IMR-90 (cell line): ENCODE measurements at places on chromosomes 7 and 10. TPM values are rescaled to one million over a fixed set of nuclear protein-coding genes. Genes with fewer than 3 reads are reported as not detected.

GRCh38 chr10:102678842-102679289, 34.6 kb downstream of the TRIM8 start:
- peak; percentile 52 for DNase-seq
- H3K27me3 ChIP-seq: no peaks in the 10 kb centered on the region
- no peak overlapping the region for H3K4me3 ChIP-seq
- peaks cover 9% of the 10 kb centered on the region; the same call in 1 of the 2 replicates for H3K36me3 ChIP-seq

Gene SGPL1
- 26.7 and 27.5 TPM in 2 replicates for total RNA-seq

GRCh38 chr10:43816351-43817321, 168.0 kb upstream of the ZNF32 start:
- H3K4me1 ChIP-seq: peaks cover 7% of the 10 kb centered on the region
- no peaks in the 10 kb centered on the region for H3K27me3 ChIP-seq
- H3K27ac ChIP-seq: peak overlapping the region; percentile 32
- peak; percentile 72 for DNase-seq

- H3K27me3 ChIP-seq: no peaks in the 10 kb centered on the region
- DNase-seq: no peak
- H3K4me1 ChIP-seq: no peaks in the 10 kb centered on the region
- no peaks in the 10 kb centered on the region for H3K36me3 ChIP-seq
- no peak overlapping the region for H3K27ac ChIP-seq
- no peak overlapping the region for H3K4me3 ChIP-seq
Measured at GRCh38 chr7:24169077-24169624, 114.8 kb upstream of the NPY start.

- no peak for DNase-seq
- peaks cover 3% of the 10 kb centered on the region for H3K27me3 ChIP-seq
- no peak overlapping the region for H3K27ac ChIP-seq
- no peak overlapping the region for H3K4me3 ChIP-seq
- H3K36me3 ChIP-seq: no peaks in the 10 kb centered on the region
Measured at GRCh38 chr7:50416527-50417182, 33.5 kb downstream of the FIGNL1 start.
